ENCODE measurements at places on chromosomes 16 and 17.

GRCh38 chr17:69227541-69227940 is 1.1 kb downstream of the ABCA10 start:
- DNase-seq: no peak

GRCh38 chr16:442976-443375 is 17.5 kb downstream of the RAB11FIP3 start:
- DNase-seq: no peak

GRCh38 chr17:79203657-79204056 is 129.0 kb downstream of the ENGASE start:
- DNase-seq: no peak

- no peak for DNase-seq
Observed at GRCh38 chr17:4635823-4636375, 5.6 kb downstream of the ALOX15 start.

GRCh38 chr16:72860726-72861562 is 187.0 kb downstream of the ZFHX3 start:
- no peak for DNase-seq

DNA sequence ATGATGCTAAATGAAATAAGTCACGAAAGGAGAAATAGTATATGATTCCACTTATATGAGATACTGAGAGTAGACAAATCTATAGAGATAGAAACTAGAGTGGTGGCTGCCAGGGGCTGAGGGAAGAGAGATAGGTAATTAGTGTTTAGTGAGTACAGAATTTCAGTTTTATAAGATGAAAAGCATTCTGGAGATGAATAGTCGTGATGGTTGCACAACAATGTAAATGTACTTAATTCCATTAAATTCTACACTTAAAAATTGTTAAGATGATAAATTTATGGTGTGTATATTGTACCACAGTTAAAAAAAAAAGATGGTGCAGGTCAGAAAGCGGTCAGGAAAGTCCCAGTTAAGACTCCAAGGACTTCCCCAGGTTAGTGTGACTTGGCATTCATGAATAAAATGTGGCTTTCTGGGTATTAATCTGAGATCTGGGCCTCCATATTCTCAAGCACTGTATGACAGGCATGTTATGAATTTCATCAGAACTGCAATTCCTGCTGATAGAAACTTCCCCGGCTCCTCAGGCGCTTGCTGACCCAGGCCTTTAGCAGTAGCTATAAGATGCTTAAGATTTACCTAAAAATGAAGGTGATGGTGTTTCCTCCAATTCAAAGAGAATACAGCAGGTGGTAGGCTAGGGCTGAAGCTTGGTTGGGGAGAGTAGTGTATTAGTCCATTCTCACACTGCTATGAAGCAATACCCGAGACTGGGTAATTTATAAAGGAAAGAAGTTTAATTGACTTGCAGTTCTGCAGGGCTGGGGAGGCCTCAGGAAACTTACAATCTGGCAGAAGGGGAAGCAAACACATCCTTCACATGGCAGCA is 115.3 kb upstream of the SOX9 start:
- DNase-seq: no peak

DNA sequence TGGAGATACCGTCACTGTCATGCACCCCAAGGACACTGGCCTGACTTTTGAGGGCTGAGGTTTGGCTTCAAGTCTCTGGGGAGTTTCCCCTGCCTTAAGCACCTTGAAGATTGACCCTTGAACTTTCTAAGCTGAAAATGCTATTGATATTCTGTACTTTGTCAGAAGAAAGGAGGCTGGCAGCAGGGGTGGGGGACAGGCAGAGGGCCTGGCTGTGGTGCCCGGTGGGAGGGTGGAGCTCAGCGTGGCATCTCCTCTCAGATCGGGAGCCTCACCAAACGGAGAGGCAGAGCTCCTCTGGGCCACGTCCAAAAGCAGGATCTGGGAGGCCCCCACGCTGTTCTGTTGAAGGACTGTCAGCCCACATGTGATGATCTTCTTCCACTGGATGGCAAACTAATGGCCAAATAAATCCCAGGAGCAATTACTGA is 305.2 kb upstream of the IRX3 start:
- no peak for DNase-seq

Data from hepatic stellate cell (primary cell).